Bronchial epithelial cell (primary cell): ENCODE measurements at places on chromosomes 1 and 21. TPM values are rescaled to one million over a fixed set of nuclear protein-coding genes. Genes with fewer than 3 reads are reported as not detected.

GRCh38 chr1:243621973-243622372 is 228.1 kb downstream of the AKT3 start:
- DNase-seq = no peak

DNA sequence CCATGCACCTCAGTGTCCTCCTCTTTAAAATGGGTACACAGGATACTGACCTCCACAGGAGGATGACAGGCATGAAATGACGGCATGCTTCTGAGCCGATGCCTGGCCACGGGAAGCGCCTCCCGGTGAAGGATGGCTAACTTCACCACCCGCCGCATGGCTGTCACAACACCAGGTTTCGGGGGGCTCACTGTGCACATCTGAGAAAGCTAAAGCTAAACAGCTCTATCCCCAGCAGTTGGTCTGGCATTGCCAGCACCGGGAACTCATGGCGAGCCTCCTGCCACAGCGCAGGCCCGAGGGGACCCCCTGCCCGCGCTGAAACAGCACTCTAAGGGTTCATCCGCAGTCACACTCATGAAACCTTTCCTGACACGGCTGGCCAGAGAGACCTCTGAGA is 16.0 kb downstream of the NPHP4 start:
- DNase-seq = no peak

DNA sequence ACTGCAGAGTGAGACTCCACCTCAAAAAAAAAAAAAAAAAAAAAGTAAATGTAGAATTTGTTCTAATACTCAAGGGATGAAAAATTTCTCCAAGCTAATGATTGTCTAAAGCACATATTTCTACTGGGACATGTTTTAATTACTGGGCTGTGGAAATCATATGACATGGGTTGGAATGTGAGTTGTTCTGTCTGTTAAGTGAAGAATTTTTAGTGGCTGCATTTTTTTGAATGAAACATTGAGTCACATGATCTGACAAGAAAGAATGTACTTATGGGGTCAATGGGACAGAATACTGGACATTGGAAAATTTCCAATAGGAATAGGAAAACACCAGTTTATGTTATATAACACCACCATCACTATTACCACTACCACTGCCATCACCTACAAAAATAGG is 123.8 kb upstream of the IVNS1ABP start:
- no peak for DNase-seq

Gene CD84
- not detected in 2 replicates for total RNA-seq

- DNase-seq = no peak
These were observed 145.5 kb upstream of the FGGY start for GRCh38 chr1:59151387-59151761.

GRCh38 chr21:33112681-33113080 is 42.7 kb downstream of the OLIG1 start:
- DNase-seq = no peak

DNA sequence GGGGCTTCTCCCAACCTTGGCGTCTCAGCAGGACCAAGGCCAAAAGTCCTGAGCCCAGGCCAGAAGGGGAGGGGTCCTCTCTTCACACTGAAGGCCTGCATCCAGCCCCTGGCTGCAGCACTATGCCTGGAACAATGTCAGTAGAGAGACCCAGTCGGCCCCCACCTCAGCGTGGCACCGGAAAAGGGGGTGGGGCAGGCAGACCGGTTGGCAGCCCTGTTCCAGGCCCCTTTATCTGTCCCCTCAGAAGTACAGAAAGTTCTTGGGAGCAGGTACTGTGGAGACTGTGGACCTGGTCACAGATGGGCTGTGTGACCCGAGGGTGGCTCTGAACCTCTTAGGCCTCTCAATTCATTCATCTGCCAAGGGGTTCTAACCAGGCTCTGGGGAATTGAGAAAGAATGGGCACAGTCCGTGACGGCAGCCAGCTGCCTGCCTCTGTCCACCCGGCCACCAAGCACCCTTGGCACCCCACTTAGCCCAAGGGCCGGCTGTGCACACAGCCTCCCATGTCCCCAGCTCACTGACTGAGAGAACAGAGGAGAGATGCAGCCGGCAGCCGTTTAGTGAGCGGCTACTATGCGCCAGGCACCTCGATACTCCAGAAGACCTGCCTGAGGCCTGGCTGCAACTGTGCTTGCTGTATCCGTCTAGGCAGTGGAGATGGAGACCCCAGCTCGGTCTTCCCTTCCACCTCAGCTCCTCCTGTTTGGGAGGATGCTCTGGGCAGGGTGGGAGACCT is 23.9 kb downstream of the RUNX3 start:
- DNase-seq = no peak

DNA sequence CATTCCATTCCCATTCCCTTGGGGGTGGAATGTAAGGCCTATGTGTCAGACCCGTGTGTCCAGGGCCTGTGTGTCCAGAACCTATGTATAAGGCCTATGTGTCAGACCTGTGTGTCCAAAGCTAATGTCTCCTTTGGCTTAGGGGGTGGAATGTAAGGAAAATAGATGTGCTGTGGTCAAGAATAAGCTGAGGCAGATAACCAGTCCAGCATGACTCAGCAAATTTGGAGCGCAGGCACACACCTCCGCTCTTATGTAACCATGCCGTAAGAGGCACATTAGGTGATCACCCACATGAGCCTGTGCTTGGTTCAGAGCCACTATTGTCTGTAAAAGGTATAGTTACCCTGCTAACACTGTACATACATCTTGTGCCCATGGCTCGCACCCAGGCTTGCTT is 150.8 kb upstream of the SGIP1 start:
- DNase-seq = no peak

Gene EXTL1
- total RNA-seq = not detected in 2 replicates

Gene NBPF20
- total RNA-seq = 2.1 and 3.2 TPM in 2 replicates

DNA sequence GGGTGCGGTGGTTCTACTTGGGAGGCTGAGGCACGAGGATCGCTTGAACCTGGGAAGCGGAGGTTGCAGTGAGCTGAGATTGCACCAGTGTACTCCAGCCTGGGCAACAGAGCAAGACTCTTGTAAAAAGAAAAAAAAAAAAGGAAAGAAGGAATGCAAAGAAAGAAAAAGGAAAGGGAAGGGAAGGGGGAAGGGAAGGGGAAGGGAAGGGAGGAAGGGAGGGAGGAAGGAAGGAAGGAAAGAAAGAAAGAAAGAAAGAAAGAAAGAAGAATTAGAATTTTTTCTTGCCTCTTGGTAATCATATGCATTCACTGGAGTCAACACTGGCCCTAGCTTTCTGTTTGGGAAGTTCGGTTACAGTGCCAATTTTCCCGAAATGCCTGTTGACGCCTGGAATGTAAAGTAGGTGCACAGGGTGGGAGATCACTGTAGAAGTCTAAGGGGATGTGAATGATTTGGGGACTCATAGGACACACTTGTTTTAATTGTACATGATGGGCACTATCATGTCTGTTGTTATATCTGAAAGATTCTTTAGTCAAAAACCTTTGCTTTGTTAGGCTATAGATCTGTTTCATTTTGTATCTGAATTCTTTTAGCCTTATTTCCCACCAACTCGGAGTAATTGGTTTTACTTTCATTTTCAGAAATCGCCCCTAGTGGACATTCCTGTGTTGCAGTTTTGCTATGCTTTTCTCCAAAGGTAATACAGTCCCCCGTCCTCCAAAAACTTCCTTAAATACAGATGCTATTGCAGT is 59.8 kb upstream of the MORC3 start:
- DNase-seq = peak; percentile 63

- no peak for DNase-seq
These were observed 10.2 kb downstream of the TRAF3IP3 start for GRCh38 chr1:209766051-209766450.

DNA sequence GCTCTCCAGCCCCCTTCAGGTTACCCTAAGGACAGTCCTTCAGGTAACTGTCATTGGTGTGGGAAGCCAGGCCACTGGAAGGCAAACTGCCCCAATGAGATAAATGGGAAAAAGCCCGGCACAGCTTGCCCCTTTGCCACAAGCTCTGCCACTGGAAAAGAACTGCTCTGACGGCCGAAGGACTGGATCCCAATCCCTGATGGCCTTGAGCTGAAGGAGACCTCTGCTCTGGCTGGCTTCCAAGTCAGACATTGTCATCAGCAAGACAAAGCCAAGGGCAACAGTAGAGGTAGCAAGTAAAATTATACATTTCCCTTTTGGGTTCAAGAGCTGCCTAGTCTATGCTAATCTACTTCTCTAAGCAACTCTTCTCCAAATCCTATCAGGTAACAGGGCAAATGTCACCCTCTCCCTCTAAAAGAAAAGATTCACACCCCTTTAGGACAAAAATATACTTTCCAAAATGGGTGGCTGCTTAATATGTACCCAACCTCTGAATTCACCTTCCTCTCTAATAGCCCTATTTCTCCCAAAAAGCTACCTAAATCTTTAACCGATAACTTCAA is 145.8 kb downstream of the ADSS2 start:
- DNase-seq = no peak

Gene CNIH4
- total RNA-seq = 70.3 and 146 TPM in 2 replicates

GRCh38 chr1:33045246-33045645 is 8.6 kb upstream of the AK2 start:
- DNase-seq = no peak

GRCh38 chr21:44748621-44749020 is 37.2 kb upstream of the TSPEAR start:
- no peak for DNase-seq

GRCh38 chr1:237972186-237972585 is 81.5 kb upstream of the ZP4 start:
- no peak for DNase-seq

Gene EXO1
- total RNA-seq = 0.53 and 0.90 TPM in 2 replicates

DNA sequence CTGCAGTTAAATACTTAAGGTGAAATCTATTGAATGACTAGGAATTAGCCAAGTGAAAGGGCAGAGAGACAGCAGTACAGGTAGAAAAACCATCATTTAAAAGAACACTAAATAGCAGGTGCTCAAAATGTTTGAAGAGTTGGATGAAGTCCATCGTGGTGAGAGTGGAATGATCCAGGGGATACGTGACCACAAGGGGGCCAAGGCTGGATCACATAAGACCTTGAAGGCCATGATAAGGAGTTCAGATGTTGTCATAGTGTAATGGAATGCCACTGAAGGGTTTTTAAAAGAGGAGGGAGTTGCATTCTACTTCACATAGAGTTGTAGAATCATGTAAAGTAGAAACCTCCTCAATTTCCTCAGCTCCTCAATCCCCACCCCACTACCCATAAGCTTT is 34.8 kb upstream of the HOOK1 start:
- no peak for DNase-seq

Gene IL20
- total RNA-seq = 0.53 TPM in 1 of 2 replicates, not detected in the other

GRCh38 chr1:112998592-112999235 is 42.7 kb upstream of the SLC16A1 start:
- peak; percentile 85 for DNase-seq

- no peak for DNase-seq
These were observed 169 bp downstream of the UBAP2L start for GRCh38 chr1:154220970-154221277.

Gene LENEP
- 0.51 TPM in 1 of 2 replicates, not detected in the other for total RNA-seq

- peak; percentile 69 for DNase-seq
These were observed 17.0 kb upstream of the GPR37L1 start for GRCh38 chr1:202105571-202106339.

Gene EDARADD
- total RNA-seq = 2.6 and 3.5 TPM in 2 replicates

DNA sequence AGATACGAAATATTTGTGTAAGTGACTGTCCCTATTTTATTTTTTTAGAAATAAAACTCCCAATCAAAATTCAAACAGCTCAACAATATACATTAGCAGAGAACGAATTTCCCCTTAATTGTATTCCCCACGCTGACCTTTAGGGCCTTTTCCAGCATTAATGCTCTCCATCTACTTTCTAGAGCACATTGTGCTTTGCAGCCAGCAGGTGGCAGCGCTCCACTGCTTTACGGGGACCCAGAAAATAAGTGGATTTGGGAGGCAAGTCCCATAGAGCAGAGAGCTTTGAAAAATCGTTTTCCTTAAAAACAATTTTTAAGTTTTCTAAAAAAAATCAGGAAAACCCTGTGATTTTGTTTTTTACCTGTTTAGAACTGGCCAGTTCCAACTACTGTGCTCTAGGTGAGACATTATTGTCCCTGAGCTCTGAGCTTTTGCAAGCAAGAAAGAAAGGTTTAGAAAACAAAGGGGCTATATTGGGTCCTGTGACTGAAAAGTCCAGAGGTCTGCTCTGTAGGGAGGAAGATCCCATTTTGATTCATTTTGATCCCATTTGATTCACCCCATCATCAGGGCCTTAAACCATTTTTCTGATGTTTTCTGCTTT is 144.4 kb upstream of the ZNF644 start:
- DNase-seq = peak; percentile 42

DNA sequence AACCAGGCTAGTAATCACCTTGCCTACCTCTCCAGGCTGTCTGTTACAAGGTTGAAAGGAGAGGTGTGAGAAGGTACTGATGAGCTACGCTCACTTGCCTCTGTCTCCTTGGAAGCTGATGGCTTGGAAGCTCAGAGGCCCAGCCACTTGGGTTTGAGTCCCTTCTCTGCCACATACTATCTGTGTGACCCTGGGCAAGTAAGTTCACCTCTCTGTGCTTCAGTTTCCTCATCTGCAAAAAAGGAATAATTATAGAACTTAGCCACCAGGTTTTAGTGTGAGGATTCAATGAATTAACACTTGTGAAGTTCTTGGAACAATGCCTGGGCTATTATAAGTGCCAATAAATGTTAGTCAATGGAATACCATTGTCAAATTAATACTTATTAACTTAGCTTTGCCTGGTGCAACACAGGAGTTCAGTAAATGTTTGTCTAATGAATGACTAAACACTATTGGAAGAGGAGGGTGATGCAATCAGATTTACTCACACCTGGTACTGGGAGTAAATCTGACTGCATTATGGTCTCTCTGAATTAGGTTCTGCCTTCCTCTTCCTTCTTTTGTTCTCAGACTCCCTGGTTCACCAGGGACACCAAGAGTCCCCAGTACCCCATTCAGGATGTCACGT is 55.5 kb downstream of the TRABD2B start:
- DNase-seq = peak; percentile 94

DNA sequence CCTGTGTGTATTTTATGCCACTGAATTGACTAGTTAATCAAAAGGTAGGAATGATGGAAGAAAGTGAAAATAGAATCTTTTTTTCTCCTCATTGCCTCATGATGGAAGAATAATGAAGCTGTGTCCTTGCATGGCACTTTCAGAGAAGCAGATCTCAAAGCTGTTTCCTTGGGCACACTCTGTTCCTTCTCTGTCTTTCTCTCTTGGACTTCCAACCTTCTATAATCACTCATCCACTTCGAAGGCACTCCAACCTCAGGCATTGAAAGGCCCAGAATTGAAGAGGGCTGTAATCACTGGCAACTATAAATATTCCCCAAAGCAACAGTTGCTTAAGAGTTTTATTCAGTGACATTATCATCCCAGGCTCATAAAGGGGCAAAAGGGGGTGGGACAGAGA is 31.1 kb upstream of the DNASE2B start:
- no peak for DNase-seq
